ENCODE measurements at places on chromosomes 13 and 19.

DNA sequence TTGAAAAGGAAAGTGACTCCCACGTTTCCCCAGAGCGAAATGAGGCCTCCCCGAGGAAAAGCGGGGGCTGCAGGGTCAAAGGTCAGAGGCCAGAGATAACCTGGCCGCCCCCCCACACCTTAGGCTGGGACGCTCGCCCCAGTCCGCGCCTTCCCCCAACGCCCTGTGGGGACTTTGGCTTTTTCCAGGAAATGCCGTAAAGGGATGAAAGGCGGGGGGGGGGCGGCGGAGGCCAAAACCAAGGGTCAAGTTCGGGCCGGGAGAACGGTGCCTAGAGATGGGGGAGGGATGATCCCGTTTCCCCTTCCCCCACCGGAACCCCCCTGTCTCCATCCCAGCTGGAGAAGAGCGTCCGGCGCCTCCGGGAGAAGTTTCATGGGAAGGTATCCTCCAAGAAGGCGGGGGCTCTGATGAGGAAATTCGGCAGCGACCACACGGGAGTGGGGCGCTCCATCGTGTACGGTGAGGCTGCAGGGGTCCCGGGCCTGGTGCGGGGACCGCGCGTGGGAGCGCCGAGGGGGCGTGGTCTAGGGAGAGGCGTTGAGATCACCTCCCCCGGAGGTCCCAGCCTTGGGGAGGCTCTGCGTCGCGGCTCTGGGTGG, 575 bp downstream of the SHFL start:
- DNase-seq, result no peak

- no peak for DNase-seq
Observed at GRCh38 chr19:5292453-5292821, 48.2 kb downstream of the PTPRS start.

DNA sequence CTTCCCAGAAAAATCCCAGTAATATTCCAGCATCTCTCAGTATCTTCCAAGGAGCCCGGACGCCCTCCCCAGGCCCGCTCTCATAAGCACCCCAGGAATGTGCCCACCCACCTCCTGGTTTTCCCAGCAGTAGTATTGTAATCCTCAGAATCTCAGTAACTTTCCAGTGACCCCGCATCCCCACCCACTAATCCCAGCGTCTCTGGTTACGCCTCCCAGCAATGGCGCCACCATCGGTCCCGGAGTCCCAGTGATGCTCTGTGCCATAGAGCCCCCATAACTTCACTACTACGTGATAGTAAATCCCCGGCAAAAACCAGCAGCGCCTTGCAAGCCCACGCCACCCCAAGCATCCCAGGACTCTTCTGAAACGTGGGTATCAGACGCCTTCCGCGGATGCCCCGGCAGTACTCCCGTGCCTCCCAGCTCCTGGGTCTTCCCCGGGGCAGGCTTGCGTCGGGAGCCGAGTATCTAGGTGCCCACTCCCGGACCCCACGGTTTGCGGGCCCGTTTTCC, 928 bp upstream of the PNPLA6 start:
- DNase-seq, result peak; percentile 30

DNA sequence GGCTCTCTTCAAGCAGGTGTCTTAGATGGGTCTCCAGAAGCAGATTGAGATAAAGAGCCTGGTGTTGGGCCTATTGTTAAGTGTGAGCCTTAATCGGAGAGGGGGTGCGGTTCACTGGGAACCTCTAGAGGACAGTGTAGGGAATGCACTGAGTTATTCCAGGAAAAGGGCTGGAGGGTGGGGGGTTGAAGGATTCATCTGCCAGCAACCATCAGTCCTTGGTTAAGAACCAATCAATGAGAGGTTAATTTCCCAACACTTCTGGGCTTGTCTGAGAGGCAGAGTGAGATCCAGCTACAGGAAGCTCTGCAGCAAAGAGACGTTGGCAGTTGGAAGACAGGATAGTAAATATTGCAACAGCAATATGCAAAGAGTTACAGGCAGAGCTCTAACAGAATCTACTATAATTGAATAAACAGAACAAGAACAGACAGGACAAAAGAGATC, 28.7 kb downstream of the CYP4F2 start:
- peak; percentile 21 for DNase-seq

GRCh38 chr19:15010501-15011300, 31.0 kb upstream of the SLC1A6 start:
- no peak for DNase-seq

DNA sequence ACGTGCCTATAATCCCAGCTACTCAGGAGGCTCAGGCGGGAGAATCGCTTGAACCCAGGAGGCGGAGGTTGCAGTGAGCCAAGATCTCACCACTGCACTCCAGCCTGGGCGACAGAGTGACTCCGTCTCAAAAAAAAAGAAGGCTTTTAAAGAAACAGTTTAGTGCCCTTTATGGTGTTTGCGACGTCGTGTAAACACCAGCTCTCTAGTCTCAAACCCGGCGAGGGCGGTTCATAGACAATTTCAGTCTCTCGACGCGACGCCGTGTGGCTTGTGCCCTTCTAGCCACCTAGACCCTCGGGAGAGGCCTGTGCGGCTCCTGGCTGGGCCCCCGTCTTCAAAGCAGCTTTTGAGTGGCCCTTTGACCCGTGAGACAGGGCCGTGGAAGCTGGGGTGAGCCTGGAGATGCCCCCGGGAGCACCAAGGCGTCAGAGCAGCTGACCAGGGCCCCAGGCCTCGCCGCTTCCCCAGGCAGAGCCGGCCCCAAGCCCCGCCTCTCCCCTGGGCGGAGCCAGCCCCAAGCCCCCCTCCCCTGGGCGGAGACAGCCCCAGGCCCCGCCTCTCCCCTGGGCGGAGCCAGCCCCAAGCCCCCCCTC, 5.0 kb upstream of the MADCAM1 start:
- DNase-seq, result no peak

GRCh38 chr19:44984005-44984404, 17.3 kb upstream of the RELB start:
- DNase-seq, result no peak

GRCh38 chr13:113933901-113934300, 40.0 kb downstream of the C13orf46 start:
- DNase-seq, result no peak

DNA sequence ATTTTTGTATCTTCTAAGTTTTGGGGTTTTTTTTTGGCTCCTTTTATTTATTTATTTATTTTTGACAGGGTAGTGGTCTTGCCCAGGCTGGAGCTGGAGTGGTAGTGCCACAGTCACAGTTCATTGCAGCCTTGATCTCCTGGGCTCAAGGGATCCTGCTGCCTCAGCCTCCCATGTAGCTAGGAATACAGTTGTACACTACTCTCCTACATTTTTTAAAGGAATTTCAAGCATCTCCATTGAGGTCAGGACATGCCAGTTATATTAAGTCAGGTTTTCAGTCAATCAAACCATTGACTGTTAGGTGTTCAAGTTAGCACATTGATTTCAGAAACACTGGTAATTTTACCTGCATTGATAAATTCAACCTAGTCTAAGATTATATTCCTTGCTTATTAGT, 480.5 kb upstream of the SPRY2 start:
- DNase-seq, result no peak

GRCh38 chr13:95204231-95204765, 97.0 kb downstream of the ABCC4 start:
- no peak for DNase-seq

DNA sequence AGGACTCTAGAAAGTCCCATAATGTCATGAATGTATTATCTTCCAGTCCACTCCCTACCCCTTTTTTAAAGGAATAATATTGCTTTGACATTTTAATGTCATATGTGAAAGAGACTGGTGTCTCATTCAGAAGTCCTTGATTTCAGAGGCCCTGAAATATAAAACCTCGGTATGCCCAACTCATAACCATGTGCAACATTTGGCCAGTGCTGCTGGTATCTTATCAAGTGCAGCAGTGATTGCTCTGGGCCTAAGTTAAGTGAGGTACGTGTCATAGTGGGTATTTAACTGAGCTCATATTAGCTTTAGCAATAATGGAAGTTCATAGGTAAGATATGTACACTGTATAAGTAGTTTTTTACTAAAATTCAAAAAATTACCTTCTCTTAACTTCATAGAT, 14.7 kb downstream of the TEX30 start:
- no peak for DNase-seq

DNA sequence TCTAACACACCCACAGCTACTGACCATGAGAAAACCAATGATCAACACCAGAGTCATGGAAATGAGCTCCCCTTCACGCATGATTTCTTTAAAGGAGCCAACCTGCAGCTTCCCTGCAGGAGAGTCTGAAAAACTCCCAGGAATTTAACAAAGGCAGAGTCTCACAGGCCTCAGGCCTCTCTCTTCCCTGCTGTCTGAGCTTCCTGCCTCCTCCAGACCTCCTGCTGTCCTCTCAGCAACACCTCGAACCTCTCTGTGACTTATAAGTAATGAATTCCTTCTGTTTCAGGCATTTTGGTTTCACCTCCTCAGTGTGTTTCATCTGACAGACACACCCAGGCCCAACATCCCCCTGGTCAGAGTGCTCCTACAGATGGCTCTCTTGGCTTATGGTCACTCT, 1044.4 kb downstream of the UQCRFS1 start:
- no peak for DNase-seq

DNA sequence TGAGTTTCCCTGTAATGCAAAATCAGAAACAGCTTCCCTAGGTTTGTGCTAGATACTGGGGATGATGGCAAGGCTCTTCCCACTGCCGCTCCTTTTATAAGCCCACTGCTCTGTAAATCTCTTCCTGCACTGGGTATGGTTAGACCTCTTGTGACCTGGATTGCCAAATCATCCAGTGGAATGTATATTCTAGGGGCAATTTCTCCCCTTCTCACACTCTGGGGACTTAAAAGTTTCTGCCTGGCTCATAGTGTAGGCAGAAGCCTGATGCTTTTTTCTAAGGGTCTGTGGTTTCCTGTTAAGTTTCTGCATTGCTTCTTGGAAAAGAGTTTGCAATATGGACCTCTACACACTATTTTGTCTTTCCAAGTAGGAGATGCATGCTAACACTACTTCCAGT, 1582.0 kb upstream of the PCDH20 start:
- no peak for DNase-seq

- no peak for DNase-seq
Observed at GRCh38 chr13:43478902-43479301, 307.9 kb downstream of the ENOX1 start.

GRCh38 chr19:3159565-3159964, 19.0 kb upstream of the S1PR4 start:
- no peak for DNase-seq

DNA sequence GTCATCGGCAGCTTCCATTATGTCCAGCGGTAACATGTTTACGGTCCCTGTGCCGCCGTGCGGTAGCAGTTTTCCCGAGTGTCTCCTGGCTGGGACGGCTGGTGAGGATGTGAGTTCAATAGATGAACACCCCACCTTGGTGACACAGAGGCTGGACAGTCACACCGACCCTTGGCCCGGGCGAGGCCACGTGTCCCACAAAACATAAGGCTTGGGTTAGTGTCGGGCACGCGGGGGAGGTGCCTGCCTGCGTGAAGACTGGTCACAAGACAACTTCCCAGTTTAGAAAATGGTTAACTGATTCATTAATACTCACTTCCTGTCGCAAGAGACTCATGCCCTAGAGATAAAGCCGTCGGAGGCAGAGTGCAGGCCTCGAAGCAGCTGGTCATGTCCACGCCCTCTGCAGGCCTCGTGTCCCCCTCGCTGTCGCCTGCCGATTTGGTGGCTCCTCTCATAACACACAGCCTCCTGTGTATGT, 17.2 kb downstream of the RASA3 start:
- DNase-seq, result no peak

- DNase-seq, result no peak
Observed at GRCh38 chr19:391726-392374, 17.1 kb downstream of the C2CD4C start.

DNA sequence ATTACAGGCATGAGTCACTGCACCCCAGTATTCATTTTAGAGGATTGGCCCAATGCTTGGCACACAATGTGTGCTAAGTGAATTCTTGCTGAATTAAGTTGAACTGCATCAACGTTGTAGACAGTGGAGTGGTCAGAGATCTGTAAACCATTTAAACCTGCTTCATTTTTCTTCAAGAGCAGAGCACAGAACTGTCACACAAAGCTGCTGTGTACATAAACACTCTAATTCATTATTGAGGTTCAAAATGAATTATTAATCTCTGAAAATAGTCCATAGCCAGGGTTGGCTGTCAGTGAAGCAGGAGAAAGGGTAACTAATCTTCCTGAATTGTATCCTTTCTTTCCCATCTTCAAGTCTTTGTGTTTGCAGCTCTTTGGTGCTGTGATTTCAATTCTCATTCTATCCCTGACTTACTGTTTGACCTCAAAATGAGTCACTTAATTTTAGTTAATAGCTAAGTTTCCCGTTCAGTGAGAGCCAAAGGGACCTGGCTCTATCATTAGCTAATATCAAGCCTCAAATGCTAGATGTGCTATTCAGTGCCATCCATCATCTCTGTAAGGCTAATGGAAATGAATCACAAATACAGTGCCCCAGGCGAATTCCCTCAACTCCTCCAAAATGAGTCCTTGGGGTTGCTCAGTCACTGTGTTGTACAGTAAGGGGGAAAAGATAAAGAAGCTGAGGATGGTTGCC, 77.0 kb upstream of the TSC22D1 start:
- no peak for DNase-seq

- DNase-seq, result no peak
Observed at GRCh38 chr19:13039211-13039789, 44.0 kb downstream of the NFIX start.

DNA sequence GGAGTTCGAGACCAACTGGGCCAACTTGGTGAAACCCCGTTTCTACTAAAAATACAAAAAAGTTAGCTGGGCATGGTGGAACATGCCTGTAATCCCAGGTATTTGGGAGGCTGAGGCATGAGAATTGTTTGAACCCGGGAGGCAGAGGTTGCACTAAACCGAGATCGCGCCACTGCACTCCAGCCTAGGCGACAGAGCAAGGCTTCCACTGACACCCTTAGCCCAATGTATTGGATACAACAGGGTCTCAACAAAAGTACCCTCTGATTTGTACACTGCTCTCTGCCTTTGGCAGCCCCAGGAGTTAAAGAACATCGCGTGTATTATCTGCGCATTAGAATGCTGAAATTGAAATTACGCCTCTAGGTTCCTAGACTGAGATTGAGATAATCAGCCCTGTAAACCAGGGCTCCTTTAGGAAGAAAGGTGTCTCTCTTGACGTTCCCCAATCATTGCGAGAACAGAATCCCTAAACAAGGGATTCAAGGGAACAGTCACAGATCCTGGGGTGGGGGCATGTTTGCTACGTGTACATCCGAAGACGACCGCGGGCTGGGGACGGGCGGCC, 21.9 kb downstream of the IPO5 start:
- DNase-seq, result no peak

- no peak for DNase-seq
Observed at GRCh38 chr19:39183104-39183503, 13.7 kb upstream of the NCCRP1 start.

DNA sequence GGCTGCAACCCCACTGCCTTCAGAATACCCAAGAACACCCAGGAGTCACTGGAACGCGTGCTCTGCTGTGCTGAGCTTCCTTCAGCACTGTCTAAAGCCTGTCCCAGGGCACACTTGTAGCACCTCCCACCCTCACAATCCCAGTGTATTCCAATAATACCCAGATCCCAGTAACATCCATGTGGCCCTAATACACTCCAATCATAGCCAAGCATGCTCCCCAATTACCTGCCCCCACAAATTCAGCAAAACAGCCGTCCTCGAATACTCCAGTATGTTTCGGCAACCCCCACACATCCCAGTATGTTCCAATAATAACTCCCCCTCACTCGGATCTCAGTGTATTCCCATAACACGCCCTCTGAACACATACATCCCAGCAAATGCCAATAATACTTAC, 29.2 kb downstream of the SHANK1 start:
- no peak for DNase-seq
